ENCODE measurements at places on chromosomes 12 and 14.
A peak's percentile ranks its signal among the peaks of the same experiment; 100 is the strongest.

DNA sequence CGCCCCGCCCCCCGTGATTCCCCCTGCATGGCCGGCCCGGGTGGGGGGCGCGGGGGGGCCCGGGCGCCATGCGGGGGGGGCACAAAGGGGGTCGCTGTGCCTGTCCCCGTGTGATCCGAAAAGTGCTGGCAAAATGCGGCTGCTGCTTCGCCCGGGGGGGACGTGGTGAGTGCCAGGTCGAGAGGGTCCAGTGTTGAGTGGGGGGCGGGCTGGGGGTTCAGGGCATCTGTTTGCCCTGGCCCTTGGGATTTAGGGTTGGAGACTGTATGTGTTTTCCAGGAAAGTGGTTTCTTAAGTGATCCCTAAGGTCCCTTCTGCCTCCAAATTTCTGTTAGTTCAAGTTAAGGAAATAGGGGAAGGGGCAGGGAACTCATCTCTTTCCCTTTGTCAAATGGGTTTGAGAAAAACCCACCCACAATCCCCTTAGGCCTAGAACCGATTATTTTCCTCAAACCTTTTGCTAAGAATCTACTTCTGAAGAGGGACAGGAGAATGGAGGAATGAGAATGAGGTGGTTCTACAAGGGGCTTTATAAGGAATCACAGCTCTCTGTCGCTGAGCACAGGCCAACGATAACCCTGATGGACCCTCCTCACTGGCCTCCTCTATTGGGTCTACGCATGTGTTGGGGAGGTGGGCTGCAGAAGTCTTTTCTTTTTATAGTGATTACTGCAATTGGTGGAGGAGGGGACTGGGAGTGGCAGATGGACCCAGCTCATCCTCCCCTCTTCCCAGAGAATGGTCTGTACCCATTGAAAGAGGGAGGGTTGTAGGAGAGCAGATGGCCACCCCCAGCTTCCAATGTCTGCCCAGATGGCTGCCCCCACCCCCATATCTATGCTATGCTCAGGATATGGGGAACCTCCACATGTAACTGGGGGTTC, 834 bp downstream of the ARHGEF25 start:
- DNase-seq: no peak

DNA sequence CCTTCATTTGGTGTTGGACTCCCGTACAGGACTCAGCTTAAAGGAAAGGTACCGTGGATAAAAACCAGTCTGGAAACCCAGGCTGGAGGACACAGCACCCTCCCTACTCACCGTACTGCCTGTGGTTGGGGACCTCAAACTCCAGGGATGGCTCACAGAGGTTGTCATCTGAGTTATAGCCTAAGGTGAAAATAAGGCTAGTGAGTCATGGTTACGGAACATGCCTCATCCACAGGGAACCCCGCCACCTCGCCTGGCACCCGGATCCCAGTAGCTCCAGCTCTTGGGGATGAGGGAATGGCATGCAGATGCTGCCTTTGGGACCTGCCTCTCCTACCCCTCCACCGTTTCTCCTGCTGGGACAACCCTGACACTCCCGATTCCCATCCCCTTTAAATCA, 36.8 kb upstream of the GPR68 start:
- DNase-seq: no peak

GRCh38 chr14:101980700-101981099, 16.3 kb downstream of the DYNC1H1 start:
- DNase-seq: no peak

GRCh38 chr14:89501381-89501780, 84.3 kb upstream of the FOXN3 start:
- DNase-seq: no peak

DNA sequence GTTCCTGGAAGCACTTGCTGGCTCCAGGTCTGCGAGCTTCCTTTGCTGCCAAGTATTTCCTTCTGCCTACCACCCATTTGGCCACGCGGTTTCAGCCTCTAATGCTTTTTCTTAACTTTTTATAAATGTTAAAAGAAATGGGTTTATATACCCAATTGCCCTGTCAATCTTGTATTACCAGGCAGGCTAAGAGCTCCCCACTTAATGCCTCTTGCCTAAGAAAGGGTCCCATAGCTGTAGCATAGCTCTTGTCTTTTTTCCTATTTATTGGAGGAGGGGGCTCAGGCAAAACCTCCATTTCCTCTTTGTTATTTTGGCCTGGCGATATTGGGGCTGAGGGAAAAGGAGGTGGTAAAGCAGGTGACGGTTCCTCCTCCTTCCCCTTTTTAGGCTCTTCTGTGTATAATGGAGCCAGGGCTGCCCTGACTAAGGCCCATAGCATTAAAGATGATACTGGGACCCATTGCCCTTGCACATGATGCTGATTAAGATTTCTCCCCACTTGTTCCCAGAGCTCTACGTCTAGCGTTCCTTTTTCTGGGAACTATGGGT, 21.6 kb upstream of the BLTP3B start:
- DNase-seq: no peak

DNA sequence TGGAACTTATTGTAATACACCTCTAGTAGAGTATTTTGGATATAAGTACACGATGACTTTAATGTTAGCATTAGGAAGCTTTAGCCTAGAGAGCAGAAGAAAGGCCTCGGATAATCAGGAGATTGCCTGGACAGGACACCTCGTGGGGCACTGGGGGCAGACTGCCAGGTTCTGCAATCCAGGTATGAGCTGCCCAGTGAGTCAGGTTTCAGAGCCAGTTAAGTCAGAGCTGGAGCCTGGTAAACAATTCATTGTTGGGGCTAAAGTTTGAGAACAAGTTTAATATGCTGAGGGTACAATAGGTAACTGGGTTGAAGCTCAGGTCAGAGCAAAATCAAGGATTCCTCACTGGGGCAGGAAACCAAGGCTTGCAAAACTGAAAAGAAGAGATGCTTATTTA, 107.4 kb downstream of the RERGL start:
- DNase-seq: no peak

DNA sequence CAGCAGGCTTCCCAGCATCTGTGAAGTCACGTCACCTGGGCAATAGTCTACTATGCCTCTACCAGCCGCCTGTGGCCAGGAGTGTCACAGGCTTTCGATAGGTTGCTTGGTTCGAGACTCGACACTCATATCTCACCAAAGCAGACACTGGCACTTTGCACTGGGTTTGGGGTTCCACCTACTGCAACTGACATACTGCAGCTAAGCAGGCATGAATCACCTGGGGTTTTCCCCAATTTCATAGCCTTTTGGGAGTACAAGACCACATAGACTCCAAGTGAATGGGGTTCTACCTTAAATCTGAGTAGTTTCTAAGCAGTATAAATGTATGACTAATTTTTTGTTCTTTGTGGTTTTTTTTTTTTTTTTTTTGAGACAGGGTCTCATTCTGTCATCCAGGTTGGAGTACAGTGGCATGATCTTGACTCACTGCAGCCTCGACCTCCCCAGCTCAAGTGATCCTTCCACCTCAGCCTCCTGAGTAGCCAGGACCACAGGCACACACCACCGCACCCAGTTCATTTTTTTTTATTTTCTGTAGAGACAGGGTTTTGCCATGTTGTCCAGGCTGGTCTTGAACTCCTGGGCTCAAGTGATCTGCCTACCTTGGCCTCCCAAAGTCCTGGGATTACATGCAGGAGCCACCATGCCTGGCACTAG, 32.1 kb downstream of the DMAC2L start:
- DNase-seq: no peak

DNA sequence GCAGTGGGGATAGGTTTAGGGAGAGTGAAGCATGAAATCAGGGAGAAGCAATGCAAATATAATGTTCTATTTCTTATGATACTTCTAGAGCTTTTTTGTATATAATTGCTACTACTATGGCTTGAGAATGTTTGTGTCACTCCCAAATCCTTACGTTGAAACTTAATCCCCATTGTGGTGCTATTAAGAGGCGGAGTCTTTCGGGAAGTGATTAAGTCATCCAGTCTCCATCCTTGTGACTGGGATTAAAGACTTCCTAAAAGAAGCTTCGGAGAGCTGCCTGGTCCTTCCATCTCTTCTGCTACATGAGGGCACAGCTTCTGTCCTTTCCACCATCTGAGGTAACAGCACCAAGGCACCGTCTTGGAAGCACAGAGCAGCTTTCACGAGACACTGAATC, 81.2 kb downstream of the COX16 start:
- DNase-seq: no peak

- DNase-seq: peak; percentile 42
These were observed 311.0 kb downstream of the ALG10 start for GRCh38 chr12:34333337-34333736.

DNA sequence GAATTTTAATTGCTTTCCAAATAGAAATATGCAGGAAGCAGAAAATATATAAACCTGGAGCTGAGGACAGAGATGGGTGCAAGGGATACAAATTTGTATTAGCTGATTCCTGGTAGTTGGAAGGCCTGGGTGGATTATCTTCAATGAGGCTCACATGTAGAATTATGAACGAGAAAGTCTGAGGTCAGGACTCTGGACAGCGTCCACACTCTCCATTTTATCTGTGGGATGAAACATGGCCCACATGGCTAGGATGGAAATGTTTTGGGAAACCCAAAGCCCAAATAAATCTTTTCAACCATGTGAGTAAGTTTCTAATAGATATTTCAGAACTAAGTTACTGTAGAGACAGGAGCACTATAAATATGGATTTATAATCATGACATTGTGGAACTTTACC, 256.1 kb downstream of the APAF1 start:
- DNase-seq: no peak

DNA sequence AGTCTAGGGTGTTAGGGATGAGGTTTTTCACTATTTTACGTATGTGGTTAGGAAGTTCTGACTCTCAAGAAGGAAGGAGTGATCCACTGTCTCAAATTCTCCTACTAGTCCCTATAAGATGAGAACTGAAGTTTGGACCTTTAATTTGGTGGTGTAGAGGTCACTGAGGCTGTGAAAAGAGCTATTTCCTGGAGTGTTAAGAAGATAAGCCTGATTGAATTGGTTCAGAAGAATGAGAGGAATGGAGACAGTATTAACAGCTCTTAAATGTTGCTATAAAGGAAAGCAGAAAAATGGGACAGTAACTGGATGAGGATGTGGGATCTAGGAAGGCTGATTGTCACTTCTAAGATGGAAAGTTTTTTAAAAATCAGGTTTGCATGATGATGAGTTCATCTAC, 57.6 kb downstream of the CNTN1 start:
- DNase-seq: no peak

DNA sequence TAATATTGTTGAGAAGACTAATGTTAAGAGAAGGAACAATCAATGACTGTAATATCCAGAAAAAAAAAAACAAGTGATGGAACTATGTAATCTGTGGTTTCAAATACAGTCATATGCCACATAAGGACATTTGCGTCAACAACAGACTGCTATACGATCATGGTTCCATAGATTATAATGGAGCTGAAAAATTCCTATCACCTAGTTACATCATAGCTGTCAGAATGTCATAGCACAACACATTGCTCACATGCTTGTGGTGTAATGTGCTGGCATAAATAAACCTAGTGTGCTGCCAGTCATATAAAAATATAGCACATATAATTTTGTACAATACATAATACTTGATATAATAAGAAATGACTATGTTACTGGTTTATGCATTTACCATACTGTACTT, 653.5 kb downstream of the TRHDE start:
- no peak for DNase-seq

DNA sequence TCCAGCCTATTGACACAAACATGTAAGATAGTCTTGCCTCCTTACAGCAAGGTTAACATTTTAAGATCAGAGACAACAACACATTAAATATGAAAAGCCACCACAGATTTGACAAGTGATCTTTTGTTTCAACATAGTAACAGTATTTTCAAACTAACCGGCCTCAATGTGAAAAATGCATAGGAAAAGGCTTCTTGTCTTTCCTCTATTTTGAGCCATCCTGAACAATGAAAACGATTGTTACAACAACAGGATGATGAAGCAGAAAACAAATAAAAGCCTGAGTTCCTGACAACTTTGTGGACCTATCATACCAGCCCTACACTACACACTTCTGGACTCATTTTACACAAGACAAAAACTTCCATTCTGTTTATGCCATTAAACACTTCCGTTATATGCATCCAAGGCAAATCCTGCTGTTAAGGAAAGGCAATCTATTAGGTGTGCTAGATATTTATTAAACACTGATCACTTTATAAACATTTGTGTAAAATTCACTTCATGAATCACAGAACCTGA, 37.3 kb downstream of the BAZ1A start:
- DNase-seq: no peak

GRCh38 chr14:45201905-45202304, 51.1 kb downstream of the MIS18BP1 start:
- no peak for DNase-seq

DNA sequence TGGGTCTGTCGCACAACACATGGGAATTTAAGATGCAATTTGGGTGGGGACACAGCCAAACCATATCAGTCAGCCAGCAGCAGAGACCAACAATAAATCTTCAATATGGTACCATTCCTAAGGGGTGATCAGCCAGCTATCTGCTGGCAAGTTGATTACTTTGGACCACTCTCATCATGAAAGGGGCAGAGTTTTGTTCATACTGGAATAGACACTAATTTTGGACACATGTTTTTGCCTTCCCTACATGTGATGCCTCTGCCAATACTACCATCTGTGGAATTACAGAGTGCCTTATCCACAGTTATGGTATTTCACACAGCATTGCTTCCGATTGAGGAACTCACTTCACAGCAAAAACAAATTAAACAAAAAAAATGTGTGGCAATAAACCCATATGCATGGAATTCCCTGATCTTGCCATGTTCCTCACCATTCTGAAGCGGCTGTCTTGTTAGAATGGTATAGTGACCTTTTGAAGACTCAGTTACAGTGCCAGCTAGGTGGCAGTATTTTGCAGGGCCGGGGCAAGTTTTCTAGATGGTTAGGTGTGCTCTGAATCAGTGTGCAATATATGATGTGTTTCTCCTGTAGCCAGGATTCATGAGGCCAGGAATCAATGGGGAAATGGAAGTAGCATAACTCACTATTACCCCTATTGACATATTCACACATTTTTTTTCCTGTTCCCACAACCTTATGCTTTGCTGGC, 179.0 kb upstream of the IGF1 start:
- DNase-seq: no peak

DNA sequence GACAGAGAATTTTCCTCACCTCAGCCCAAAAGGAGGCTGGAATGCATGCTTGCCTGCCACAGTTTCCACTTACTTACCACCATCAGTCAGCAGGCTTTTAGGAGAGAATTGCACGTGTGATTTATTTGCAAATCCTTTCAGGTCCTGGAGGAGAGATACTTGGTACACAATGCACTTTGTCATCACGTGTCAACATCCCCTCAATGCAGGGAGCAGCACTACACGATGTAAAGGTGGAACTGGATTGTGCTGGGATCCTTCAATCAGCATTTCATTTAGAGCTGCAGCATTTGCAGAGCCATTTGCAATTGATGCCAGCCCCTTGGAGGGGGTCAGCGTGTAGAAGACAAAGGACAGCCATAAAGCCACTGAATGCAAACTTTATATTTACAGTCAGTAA, 218.1 kb downstream of the GLT1D1 start:
- peak; percentile 55 for DNase-seq

Measured in NCI-H774 (cell line).